Stimulated activated CD8-positive, alpha-beta memory T cell treated with anti-CD3 and anti-CD28 coated beads, Interleukin-4, amount 100 ng/mL, for 1 hour (primary cell): ENCODE measurements at places on chromosomes 7 and 10.

- DNase-seq, result no peak
These were observed 298.7 kb upstream of the NRG3 start for GRCh38 chr10:81576336-81576735.

DNA sequence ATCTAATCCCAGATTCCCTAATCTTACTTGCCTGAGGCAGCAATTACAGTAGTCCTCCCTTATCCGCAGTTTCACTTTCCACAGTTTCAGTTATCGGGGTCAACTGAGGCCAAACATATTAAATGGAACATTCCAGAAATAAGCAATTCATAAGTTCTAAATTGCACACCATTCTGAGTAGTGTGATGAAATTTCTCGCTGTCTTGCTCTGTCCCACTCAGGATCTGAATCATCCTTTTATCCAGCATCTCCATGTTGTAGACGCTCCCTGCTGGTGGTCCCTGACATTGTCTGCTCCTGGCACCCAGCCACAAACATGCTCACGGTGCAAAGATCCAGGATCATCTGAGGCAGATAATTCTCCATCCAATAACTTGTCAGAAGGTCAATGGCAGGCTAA, 128.7 kb upstream of the CXCL12 start:
- no peak for DNase-seq

DNA sequence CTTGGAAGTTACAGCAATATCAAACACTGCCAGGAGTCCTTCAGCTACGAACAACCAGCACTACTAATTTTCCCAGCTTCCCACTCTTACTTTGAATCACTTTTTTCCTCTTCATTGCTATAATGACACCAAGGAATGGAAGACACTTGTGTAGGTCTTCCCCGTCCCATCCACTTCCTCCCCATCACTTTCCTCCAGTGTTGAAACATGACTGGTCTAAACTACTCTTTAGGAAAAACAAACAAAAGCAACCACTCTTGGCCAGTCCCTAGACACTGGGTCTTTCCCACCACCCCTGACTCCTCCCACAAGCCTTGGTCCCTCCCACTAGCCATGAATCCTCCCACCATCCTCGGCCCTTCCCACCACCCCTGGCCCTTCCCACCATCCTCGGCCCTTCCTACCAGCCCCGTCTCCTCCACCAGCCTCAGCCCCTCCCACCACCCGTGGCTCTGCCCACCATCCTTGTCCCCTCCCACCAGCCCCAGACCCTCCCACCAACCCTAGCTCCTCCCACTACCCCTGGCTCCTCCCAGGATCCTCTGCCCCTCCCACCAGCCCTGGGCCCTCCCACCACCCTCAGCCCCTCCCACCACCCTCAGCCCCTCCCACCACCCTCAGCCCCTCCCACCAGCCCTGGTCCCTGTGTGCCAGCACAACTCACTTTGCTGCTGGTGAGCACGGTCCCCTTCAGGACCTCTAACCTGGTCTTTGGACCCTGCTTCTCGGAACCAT, 68.5 kb downstream of the CXCL12 start:
- DNase-seq, result no peak

DNA sequence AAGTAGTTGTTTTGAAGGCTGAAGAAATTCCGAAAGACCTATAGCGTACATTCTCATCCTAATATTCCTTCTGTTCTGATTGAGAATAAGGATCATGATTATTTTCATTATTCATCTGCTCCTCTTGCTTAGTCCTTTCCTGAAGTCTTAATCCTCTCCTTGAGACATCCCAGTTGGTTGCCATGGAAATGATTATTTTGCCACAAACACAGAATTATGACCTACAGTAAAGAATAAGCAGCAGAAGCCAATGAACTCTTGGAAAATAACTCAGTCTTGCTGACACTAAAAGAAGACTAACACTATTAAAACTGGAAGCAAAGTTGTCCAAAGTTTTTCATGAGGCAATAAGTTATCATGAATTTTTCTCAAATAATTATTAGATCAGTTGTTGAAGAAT, 47.8 kb upstream of the JAZF1 start:
- DNase-seq, result no peak

GRCh38 chr7:142822714-142823113, 32.2 kb upstream of the EPHB6 start:
- no peak for DNase-seq
